ENCODE measurements at places on chromosomes 6 and 20. TPM values are rescaled to one million over a fixed set of nuclear protein-coding genes. Genes with fewer than 3 reads are reported as not detected.

Gene CALHM6
- 1.2 TPM for total RNA-seq

Gene FGD2
- 23.1 TPM for total RNA-seq

Gene KCNK5
- total RNA-seq: 9.2 TPM

Gene KIAA0408
- 19.1 TPM for total RNA-seq

Gene SYCP2
- total RNA-seq: 1.2 TPM

DNA sequence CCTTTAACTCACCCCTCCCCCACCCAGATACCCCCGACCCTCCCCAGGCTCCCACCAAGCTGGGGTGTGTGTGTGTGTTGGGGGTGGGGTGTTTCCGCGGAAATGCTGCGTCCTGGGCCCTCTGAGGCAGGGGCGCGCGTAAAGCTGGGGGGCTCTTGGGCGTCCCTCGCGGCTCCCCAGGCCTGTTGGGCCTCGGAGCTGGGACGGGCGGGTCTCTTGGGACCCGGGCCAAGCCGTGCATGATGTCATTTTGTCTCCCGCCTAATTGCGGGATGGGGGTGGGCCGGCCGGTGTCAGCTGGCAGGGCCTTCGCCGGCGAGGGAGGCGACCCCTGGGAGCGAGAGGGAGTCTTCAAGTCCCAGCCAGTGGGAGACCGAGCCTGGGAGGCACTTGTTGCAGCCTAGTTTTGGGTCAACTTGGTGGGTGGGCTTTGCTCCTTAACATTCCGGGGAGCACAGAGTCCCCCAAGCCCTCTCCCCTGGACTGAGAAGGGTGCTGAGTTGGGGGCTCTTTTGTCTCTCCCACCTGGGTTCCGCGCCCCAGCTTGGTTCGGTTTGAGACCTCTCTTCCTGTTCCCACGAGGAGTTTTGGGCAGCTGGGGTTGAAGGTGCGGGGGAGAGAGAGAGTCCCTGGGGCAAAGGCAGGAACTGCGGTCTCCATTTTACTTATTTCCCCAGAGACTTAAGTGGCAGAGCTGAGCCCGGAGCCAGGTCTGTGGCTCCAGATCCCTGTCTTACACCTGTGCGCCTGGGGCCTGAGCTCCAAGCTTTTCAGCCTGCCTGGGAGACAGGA, 623 bp downstream of the MYBL2 start:
- DNase-seq: no peak

DNA sequence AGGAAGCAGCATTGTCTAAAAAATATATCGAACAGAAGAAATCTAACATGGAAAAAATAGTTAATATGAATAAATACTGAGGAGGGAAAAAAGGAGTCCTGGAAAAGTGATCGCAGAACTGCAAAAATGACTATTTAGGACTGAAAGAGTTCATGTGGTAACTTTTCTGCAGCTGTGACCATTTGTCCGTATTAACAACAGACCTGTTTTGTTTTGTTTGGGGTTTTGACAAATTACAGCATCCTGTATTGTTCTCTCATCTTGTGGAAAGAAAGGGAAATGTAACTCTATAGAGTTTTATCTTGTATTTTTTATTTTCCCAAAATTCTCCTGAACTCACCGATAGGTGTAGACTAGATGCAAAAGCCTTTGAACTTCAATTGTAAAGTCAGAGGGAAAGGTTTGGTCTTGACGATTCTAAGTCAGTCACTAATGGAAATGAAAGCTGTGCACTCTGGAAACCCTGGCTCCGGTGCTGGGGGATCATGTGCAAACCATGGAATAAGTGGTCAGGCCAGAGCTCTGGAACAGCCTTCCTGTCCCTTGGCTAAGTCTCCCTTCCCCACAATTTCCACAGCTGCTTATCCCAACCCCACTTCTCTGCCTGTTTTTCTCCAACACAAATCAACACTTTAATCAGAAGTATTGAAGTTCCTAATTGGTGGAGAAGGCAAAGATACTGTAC, 51.2 kb upstream of the MARCKS start:
- no peak for DNase-seq

GRCh38 chr20:57473246-57474048, 51.5 kb downstream of the CTCFL start:
- no peak for DNase-seq

DNA sequence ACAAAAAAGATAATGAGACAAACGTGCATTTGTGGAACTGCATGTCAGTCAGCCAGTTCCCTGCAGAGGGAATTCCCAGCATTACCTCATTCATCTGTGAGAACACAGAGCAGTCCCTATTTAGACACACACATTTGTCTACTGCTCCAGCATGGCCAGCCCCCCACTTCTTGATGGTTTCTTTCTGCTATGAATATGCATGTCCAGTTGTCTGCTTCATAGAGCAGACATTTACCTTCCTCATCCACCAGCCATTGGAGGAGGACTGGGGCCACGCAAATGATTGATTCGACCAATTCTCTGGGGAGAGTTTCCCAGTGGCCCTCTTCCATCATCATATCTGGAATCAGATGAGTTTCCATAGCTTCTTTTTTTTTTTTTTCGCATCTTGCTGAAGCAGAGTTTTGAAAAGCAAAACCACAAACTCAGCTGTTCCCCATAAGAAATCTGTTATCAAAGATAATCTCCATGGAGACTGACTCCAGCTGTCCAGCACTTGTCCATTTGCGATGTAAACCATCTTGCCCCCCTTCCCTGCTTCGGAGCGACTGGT, 11.8 kb downstream of the ENPP1 start:
- DNase-seq: no peak

DNA sequence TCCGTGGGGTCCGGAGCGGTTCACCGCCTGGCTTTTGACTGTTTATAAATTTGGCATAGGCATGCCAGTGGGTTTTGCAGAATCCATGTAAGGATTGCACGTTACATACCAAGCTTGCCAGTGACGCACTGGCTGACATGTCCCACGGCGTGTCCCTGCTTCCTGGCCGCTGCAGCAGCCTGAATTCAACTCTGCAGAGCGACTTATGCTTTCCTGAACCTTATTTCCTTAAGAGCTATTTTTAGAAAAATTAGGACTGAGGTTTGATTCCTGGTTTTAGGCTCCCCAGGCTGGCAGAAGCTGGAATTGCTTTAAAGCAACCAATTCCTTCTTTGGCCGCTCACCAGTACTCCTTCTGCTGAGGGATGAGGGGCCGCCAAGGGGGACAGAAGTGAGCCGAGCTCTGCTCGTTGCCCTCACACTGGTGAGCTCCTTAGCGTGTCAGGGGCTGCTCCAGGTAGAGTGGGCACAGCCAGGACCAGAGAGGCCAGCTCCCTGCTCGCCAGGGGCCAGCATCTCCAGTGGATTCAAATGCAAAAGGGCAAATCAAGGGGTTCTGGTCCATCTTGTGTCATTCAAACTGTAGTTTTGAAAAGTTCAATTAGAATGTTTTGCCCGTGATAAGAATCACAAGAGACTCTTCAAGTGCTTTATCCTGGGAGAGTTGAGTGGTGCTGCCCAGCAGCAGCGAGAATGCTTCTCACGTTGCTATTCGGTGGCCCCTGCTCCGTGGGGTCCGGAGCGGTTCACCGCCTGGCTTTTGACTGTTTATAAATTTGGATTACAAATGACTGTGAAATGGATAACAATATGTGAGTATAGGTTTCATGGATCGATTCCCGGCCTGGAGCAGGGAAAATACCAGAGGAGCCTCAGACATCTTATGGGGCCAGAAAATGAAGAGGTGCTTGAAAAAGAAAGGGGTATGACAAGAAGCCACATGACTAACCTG, 17.5 kb upstream of the IRF4 start:
- no peak for DNase-seq

DNA sequence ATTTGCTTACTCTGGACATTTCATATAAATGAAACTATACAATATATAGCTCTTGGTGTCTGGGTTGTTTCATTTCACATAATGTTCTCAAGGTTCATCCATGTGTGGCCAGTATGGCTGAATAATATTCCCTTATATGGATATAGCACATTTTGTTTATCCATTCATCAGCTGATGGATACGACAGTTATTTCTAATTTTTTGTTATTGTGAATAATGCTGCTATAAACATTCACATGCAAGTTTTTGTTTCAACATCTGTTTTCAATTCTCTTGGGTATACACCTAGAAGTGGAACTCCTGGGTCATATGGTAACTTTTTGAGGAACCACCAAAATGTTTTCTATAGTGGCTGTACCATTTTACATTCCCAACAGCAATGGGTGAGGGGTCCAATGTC, 101.1 kb downstream of the CDK19 start:
- DNase-seq: no peak

DNA sequence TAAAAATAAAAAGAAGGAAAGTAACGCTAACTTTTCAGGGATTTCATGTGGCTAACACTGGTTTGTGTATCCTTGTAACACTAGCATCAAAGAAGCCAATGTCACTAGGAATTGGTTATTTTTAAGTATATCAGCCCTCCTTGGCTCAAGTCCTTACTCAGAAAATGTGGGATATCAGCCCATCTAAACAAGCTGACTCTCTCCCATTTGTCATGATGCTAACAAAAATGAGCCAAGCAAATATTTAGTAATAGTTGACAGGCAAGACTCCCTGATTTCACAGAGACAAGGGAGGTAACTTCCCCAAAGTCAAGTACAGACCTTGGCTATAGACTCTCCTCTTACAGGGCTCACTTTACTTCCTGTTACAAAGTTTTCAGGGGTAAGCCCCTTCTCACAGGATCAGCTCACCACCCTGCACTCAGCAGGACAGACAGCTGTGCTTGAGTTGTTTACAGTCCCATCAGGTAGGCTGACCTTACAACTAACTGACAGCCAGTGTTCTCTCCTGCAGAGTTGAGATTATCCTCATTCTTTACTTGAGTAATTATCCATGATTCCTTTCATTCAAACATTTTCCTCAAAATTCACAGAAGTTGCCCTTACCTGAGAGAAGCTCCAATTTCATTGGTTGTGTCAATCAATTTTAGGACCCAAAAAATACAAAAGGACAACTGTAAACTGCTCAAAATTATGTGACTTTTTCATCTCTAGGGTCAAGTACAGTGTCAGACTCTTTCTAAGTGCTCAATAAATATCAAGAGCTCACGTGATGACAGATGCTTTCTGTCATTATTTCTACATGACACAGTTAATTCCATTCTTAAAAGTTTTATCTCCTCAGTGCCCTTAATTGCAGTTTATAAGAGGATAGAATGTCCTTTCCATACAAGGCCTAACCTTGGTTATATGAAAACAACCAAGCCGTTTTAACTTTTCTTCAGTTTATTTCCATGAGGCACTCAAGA, 38.1 kb upstream of the BMP5 start:
- no peak for DNase-seq

- DNase-seq: peak; percentile 79
These were observed 80.3 kb downstream of the BACH2 start for GRCh38 chr6:90216072-90216977.

DNA sequence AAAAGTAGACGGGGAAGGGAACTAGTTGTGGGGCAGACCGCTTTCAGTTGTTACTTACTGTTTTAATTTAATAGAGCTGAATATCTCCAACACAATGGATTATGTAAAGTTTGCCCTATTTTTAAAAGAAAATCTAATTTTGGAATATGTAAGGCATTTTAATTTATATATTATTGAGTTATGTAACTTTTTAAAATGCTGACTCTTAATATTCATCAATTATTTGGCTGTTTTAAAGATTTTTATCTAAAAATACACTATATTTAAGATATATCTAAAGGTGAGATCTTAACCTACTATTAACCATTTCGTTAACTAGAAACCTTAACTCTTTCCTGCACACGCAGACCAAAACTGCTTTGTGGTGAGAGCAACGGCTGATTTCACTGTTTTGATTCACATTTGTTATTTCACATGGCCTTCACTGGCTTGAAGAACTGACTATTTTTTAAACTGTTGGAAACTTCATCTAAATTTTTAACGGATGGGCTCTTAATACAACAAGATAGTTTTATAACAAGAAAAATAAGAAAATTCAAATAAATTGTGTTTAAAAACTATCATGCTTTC, 87.9 kb downstream of the HUS1B start:
- DNase-seq: no peak

GRCh38 chr6:42260396-42260888, 42.8 kb upstream of the MRPS10 start:
- DNase-seq: no peak

- DNase-seq: no peak
These were observed 215.3 kb upstream of the RNF24 start for GRCh38 chr20:4230651-4231050.

GRCh38 chr6:149492798-149493343, 8.1 kb upstream of the ZC3H12D start:
- DNase-seq: no peak

GRCh38 chr20:36313926-36314325, 7.8 kb downstream of the DLGAP4 start:
- no peak for DNase-seq
